ENCODE measurements at places on chromosomes 7 and 10.

GRCh38 chr7:78043159-78043558 is 244.6 kb downstream of the PHTF2 start:
- DNase-seq, result no peak

- no peak for DNase-seq
These were observed 25.3 kb upstream of the MTPAP start for GRCh38 chr10:30374353-30374752.

GRCh38 chr7:128811631-128812430 is 18.4 kb upstream of the FLNC start:
- no peak for DNase-seq

DNA sequence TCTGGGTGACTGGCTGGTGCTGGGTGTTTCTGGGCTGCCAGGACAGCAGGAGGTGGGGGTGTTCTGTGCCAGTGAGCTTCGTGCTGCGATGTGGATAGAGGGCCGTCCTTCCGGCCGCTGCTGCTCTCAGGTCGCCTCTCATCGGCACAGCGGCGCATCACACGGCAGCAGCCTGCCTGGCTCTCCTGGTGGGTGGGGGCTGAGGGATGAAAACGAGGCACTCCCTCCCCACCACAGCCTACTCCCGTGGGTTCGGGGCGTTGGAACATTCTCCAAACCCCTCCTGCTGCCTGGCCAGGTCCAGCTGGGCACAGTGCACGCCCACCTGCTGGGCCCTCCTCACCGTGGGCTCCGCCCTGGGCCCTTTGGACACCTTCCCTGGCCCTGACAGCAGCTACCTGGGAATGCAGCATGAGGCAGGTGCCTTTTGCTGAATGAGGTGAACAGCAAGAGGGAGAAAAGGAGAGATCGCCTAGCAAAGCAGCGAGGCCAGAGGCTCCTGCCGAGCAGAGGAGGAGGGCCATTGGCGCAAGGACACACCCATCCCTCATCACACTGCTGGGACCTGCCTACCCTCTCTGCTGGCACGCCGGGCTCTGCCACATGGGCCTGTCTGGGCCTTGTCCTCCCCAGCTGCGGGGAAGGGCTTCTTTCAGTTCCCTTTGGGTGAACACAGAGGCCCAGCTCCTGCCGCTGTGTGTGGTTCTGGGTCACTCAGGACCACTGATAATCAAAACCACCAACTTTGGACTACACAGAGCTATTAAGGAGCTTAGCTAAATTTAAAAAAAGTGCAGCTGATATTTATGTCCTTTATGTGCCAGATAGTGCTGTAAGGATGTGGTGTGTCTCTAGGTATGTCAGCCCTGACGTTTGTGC is 33.4 kb downstream of the INPP5A start:
- peak; percentile 40 for DNase-seq

DNA sequence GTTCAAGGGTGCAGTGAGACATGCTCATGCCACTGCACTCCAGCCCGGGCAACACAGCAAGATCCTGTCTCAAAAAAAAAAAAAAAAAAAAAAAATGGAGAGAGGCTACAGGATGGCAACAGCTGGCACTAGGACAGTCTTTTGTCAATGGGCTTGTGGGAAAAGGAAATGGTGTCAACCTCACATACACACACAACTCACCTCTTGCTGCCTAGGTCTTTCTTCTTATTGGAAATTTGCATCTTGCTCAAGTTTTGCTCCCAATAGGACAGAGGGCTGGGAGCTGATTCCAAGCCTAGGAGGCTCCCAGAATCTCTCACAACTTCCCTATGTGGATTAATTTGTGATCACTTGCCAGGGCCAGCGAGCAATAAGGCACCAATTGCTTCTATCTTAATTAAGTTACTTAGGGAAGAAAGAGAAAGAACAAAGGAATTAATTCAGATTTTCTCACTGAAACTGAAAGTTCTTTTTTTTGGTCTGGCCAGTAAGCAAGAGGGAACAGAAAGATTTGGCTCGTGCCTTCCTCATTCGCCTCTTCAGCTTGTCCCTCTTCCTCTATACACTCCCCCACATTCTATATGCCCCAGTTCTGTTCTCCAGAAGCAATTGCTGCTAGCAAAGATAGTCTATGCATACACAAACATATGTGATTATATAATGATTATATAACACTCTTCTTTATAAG is 33.8 kb downstream of the MAP3K8 start:
- no peak for DNase-seq

- DNase-seq, result no peak
These were observed 140.1 kb downstream of the ZFAND4 start for GRCh38 chr10:45532480-45532879.

- no peak for DNase-seq
These were observed 51.6 kb upstream of the CREB5 start for GRCh38 chr7:28360739-28361138.

- no peak for DNase-seq
These were observed 7.1 kb upstream of the IL2RA start for GRCh38 chr10:6069081-6069931.

- DNase-seq, result no peak
These were observed 30.5 kb upstream of the SLC18A3 start for GRCh38 chr10:49579621-49580020.

- no peak for DNase-seq
These were observed 55.6 kb downstream of the STEAP1B start for GRCh38 chr7:22444181-22444971.

- DNase-seq, result peak; percentile 43
These were observed 637 bp downstream of the HSPA14 start for GRCh38 chr10:14838582-14839304.

DNA sequence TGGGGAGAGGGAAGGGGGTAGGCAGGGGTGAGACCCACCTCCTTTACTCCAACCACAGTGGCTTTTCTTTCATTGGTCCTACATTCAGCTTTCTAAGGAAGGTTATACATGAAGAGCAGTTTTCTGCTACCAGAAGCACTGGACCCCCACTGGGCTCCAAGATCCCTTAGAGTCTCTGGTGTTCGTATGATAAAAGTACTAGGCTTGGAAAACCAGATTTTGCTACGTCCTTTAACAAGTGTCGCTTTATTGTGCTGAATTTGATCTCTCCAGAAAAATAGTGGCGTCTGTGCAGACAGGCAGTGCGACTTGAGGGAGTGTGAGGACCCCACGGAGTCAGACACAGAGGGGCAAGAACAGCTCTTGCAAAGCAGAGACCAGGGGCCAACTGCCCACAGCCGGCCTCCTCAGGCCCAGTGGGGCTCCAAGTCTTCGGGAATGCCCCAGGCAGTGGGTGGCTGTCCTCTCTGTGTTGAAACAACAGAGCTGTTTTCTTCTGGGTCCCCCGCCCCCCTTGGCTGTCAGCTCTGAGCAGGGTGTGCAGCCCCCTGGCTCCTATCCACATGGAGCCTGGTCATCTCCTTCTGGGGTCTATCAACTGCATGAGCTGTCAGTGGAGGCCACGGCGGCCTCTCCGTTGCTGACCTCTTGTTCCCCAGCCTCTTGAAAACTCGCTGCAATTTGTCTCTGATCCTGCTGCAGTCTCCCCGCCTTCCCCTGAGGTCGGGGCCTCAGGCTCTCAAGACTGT is 333.2 kb downstream of the RPS24 start:
- DNase-seq, result no peak

- DNase-seq, result no peak
These were observed 246.8 kb downstream of the CELF2 start for GRCh38 chr10:11264296-11265048.

- no peak for DNase-seq
These were observed 63.9 kb upstream of the GSDME start for GRCh38 chr7:24821045-24821753.

GRCh38 chr10:125689955-125690569 is 7.1 kb upstream of the TEX36 start:
- DNase-seq, result no peak

DNA sequence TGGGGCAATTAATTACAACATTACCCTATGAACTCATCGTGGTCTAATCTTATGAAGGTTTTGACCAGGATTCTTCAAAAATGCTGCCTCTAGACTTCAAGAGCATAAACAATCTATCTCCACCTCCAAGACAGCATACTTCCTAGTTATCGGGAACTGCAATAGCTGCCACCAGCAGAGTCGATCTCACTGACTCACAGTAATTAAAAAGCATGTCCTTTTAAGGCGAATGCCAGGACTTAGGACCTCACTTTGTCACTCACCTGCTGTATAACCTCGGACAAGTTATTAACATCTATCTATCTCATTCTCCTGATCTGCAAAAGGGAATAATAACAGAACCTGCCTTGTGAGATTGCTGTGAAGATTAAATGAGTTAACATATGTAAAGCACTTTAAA is 666.0 kb upstream of the COBL start:
- no peak for DNase-seq
